Effector memory CD4-positive, alpha-beta T cell (primary cell): ENCODE measurements at places on chromosomes 3 and 15.
A peak's percentile ranks its signal among the peaks of the same experiment; 100 is the strongest.

DNA sequence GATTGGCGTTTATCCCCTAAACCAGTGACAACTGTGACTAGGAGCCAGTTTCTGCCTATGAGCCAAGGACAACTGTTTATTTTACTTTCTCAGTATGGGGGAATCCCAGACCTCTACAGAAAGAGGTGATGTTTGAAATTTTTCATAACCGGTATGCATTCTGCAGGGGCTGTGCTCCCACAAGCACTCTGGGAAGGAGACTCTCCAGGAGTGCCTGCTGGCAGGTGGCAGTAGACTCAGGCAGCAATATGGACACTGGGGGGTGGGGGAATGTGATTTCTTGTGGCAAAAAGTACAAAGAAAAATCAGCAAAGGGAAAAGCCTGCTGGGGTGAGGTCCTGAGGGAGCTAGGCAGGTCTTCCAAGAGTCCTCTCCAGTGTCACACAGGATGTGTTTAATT lies 5.9 kb downstream of the TGM4 start:
- H3K27me3 ChIP-seq: no peaks in the 10 kb centered on the region
- no peak overlapping the region for H3K27ac ChIP-seq
- no peaks in the 10 kb centered on the region for H3K4me1 ChIP-seq

DNA sequence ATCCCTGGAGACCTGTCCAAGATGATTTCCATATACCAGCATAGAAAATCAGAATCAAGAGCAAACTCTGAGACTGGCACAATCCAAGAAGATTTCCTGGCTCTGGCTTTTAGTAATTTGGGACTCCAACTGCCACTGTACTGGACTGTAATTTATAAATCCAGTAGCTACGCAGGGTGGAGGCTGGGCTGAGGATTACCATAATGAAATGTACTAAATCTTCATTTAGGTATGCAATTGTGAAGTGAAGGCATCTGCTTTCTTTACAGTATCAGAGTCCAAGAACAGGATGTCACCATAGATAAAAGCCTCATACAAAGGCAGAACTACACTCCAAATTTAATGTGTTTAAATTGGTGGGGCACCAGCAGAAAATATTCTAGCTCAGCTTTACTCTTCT lies 46.5 kb downstream of the TMEM39A start:
- no peak for DNase-seq
- no peak overlapping the region for H3K4me3 ChIP-seq
- peaks cover 18% of the 10 kb centered on the region for H3K36me3 ChIP-seq
- no peak overlapping the region for H3K27ac ChIP-seq
- H3K27me3 ChIP-seq: no peaks in the 10 kb centered on the region
- H3K4me1 ChIP-seq: no peaks in the 10 kb centered on the region

DNA sequence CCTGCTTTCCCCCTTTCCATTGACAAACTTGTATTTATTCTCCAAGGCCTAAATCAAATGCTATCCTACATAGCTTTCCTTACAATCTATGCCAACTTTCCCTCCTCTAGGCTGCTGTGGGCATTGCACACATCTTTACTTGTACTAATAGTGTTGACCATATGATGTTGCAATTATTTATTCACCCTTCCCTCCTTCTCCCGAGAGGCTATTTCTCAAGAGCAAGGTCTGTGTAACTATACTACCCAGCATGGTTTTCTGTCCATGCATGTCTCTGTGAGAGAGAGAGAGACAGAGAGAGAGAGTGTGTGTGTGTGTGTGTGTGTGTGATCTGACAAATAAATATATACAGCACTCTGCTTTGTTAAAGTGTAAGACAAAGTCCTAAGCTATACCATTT lies 63.8 kb downstream of the GTPBP8 start:
- H3K27ac ChIP-seq: no peak overlapping the region
- H3K36me3 ChIP-seq: no peaks in the 10 kb centered on the region
- DNase-seq: no peak
- peaks cover 4% of the 10 kb centered on the region for H3K4me1 ChIP-seq
- H3K4me3 ChIP-seq: no peak overlapping the region
- H3K27me3 ChIP-seq: no peaks in the 10 kb centered on the region

- H3K4me3 ChIP-seq: no peak overlapping the region
- H3K27ac ChIP-seq: no peak overlapping the region
- H3K36me3 ChIP-seq: peaks cover 29% of the 10 kb centered on the region
- no peaks in the 10 kb centered on the region for H3K4me1 ChIP-seq
These were observed 40.3 kb downstream of the CFAP100 start for GRCh38 chr3:126434931-126435411.

DNA sequence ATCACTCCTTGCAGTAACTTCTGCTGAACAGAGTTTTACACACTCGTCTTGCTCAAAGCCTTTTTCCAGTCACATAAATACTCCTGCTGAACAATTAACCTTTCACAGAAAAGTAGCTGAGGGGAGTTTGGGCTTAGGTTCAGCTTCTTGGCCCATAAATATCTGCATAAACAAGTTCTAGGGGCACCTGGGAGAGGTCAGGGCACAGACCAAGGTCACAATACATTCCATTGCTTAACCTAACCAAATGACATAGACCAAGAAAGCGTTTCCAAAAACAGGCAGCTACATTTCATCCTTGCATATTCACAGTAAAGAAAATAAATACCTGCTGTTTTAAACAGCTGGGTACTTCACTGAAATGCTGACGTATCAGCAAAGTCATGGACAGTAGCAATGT lies 101.3 kb downstream of the THRB start:
- H3K4me1 ChIP-seq: no peaks in the 10 kb centered on the region
- DNase-seq: no peak
- H3K36me3 ChIP-seq: no peaks in the 10 kb centered on the region
- no peak overlapping the region for H3K4me3 ChIP-seq

DNA sequence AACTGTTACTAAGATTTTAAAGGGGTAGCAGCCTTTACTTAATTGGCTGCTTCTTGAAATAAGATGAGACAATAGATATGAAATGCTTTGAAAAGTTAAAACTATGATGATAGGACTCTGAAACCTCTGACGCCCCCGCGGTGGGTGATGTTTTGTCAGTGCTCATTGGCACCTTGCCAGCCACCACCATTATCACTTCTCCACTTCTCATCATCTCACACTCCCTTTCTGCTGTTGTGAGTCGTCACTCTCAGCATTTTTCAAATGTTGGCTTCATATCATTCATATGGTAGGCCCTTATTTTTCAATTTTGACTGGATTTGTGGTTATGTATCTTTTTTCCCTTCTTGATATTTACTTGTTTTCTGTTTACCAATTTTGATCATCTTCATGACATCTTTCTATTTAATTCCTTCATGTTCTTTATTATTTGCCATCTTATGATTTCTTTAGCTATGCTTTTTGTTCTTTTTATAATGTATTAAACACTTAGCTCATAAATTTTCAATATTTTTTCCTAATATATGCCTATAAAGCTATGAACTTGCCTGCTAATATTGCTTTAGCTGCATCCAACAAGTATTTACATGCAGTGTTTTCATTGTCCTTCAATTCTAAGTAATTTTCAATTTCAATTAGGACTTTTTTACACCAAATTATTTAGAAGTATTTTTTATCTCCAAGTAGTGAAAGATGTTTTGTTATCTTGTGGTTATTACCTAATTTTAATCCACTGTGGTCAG lies 30.3 kb upstream of the SKOR1 start:
- H3K36me3 ChIP-seq: no peaks in the 10 kb centered on the region
- no peak overlapping the region for H3K4me3 ChIP-seq
- H3K27ac ChIP-seq: no peak overlapping the region

DNA sequence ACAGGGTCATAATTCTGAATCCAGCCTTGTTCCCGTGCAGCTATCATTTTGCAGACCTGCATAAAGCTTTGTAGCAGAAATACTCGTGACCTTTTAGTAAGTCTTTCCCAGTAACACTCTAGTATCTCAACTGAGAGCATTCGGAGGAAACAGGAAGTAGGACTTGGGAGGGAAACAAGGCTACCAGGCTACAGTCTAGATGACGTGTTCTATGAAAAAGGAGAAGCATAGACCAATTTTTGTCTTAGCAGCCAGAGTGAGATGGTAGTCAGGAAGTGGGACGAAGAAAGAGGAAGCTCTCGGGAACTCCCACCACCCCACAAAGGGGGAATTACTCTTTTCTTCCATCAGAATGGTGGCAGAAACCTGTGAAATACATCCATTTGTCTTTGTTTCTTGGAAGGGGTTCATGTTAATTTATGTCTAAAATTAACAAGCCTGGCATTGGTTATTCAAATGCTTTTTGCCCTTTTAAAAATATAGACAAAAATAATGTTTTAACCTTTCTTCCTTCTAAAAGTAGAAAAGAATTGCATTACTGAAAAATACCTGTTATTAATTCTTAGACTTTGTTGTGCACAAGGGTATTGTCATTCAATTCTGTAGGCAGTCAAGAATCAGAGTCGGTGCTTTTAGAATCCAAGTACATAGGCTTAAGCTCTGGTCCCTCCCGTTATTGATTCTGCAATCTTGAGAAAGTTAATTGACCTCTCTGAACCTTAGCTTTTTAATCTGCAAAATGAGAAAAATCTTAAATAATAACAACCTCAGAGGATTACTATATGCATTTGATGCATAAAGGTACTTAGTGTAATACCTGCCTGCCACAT lies 1.6 kb upstream of the SUCNR1 start:
- H3K4me1 ChIP-seq: no peaks in the 10 kb centered on the region
- no peak overlapping the region for H3K4me3 ChIP-seq
- no peaks in the 10 kb centered on the region for H3K27me3 ChIP-seq
- H3K27ac ChIP-seq: no peak overlapping the region
- no peaks in the 10 kb centered on the region for H3K36me3 ChIP-seq
- no peak for DNase-seq

DNA sequence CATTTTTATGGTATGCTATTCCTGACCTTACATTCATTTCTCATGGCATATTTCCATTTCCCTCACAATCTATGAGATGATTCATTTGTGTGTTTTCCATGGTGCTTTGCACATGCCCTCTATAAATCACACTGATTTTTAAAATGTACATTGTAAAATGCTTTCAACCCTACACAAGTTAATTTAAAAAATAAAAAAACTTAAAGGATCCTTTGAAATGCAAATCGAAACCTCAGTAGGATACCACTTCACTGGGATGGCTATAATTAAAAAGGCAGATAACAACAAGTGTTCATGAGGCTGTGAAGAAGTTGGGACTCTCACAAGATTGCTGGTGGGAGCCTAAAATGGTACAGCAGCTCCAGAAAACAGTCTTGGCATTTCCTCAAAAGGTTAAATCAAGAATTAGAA lies 83.5 kb downstream of the FMN1 start:
- no peaks in the 10 kb centered on the region for H3K36me3 ChIP-seq
- DNase-seq: no peak
- H3K4me3 ChIP-seq: no peak overlapping the region
- H3K4me1 ChIP-seq: no peaks in the 10 kb centered on the region

DNA sequence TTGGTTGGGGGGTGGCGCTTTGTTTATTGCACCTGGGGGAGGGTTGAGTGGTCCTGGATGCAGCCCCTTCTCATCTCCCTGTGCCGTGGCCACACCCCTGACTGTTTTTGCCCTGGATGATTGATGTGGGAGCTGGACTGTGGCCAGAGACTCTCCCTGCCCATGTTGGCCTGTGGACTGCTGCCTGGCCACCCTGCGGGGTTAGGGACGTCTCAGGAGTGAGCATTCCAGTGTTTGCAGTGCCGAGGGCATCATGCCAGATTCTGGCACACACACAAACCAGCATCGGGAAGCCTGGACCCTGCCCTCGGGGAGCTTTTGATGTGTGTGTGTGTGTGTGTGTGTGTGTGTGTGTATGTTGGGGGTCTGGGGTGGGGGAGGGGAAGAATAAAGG lies 15.8 kb downstream of the APBA2 start:
- no peak for DNase-seq
- no peaks in the 10 kb centered on the region for H3K27me3 ChIP-seq
- no peaks in the 10 kb centered on the region for H3K36me3 ChIP-seq
- H3K4me1 ChIP-seq: no peaks in the 10 kb centered on the region
- no peak overlapping the region for H3K27ac ChIP-seq

DNA sequence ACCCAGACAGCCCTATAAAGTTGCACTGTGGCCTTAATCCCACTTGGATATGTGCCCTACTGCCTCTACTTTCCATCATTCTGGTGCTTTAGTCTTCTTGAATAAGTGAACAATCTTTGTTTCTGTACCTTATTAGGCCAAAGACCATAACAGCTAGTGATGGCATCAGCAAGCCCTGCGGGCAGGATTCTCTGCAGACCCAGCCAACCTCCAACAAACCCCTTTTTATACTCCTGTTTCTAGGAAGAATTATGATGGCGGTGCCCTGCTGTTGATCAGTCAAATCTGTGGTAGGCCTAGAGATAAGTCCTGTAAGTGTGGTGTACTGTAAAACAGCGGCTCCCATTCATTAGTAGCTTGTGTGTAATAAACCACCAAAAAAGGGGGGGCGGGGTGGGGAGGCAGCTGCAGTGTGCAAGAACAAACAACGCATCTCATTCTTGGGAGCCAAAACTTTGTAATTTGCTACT lies 40.5 kb downstream of the SOX2 start:
- no peak overlapping the region for H3K4me3 ChIP-seq
- no peak for DNase-seq
- no peaks in the 10 kb centered on the region for H3K4me1 ChIP-seq
- no peaks in the 10 kb centered on the region for H3K27me3 ChIP-seq
- no peak overlapping the region for H3K27ac ChIP-seq
- no peaks in the 10 kb centered on the region for H3K36me3 ChIP-seq

DNA sequence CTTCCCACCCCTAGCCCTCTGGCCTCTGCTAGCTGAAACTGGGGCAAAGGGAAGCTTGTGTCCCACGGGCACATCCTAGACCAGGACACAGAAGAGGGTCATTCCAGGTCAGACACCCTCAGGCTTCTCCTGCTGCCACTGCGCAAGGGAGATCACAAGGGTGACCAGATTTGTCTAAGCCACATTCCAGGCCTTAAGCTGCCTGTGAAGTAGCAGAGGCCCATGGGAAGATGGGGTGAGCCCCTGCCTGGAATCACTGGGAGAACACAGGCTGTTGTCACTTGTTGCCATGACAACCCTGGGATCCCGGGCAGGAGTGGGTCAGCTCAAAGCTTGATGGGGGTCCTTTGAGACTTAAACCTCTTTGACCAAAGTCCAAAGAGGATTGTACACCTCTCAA lies 10.8 kb downstream of the STRA6 start:
- H3K4me3 ChIP-seq: no peak overlapping the region
- no peak for DNase-seq
- no peaks in the 10 kb centered on the region for H3K27me3 ChIP-seq
- no peaks in the 10 kb centered on the region for H3K36me3 ChIP-seq
- no peaks in the 10 kb centered on the region for H3K4me1 ChIP-seq
- H3K27ac ChIP-seq: no peak overlapping the region

GRCh38 chr15:58038426-58039078 lies 27.0 kb downstream of the ALDH1A2 start:
- H3K27me3 ChIP-seq: peaks cover 3% of the 10 kb centered on the region
- no peaks in the 10 kb centered on the region for H3K4me1 ChIP-seq
- H3K36me3 ChIP-seq: no peaks in the 10 kb centered on the region
- no peak overlapping the region for H3K27ac ChIP-seq

- no peaks in the 10 kb centered on the region for H3K36me3 ChIP-seq
- DNase-seq: peak; percentile 9
- peaks cover 20% of the 10 kb centered on the region for H3K4me1 ChIP-seq
- H3K27ac ChIP-seq: peak overlapping the region; percentile 91
These were observed 577 bp downstream of the ZNF148 start for GRCh38 chr3:125374501-125374995.

GRCh38 chr3:71779674-71780377 lies 5.1 kb downstream of the PROK2 start:
- H3K4me1 ChIP-seq: peaks cover 8% of the 10 kb centered on the region
- DNase-seq: no peak
- H3K36me3 ChIP-seq: no peaks in the 10 kb centered on the region
- peaks cover 41% of the 10 kb centered on the region for H3K27me3 ChIP-seq
